Effector memory CD8-positive, alpha-beta T cell (primary cell): ENCODE measurements at places on chromosomes 16 and 17.
A peak's percentile ranks its signal among the peaks of the same experiment; 100 is the strongest.

- no peak for DNase-seq
Observed at GRCh38 chr16:14510939-14511799, 118.9 kb downstream of the PARN start.

DNA sequence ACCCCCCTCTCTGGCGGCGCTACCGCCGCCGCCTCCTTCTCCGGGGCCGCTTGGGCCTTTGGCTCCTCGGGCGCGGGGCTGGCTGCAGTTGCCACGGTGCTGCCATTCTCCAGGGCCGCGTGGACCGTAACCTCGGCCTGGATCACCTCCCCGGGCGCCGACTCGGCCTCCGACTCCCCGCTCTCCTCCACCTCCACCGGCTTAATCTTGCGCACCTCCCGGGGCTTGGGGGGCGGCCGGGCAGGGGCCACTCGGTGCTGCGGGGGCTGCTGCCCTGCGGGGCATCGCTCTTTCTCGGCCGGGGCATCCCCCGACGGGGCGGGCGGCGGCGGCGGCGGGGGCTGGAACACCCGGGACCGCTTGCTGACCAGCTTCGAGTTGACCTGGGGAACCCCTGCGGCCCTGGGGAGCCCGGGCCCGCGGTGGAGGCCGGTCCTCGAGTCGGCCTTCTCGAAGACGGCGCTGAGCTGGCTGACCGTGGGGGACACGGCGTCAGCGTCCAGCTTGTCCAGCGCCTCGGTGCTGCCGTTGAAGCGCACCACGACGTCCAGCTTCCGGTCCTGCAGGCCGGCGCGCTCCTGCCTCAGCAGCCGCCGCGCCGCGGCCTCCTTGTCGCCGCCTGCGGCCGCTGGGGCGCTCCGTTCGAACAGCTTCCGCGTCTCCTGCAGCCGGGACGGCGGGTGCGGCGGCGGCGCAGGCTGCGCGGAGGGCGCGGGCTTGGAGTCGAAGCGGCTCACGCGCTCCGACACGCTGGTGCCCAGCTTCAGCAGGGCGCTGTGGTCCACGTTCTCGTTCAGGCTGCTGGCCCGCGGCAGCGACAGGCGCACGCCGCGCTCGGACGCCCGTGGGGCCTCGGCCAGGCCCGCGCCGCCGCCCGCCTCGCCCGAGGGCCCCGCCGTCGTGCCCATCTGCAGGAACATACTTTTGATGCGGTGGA, 792 bp downstream of the PPP1R9B start:
- DNase-seq = peak; percentile 59

GRCh38 chr17:58229881-58230280, 8.5 kb upstream of the LPO start:
- DNase-seq = no peak

- DNase-seq = no peak
Observed at GRCh38 chr17:10022416-10022815, 117.3 kb upstream of the RCVRN start.

DNA sequence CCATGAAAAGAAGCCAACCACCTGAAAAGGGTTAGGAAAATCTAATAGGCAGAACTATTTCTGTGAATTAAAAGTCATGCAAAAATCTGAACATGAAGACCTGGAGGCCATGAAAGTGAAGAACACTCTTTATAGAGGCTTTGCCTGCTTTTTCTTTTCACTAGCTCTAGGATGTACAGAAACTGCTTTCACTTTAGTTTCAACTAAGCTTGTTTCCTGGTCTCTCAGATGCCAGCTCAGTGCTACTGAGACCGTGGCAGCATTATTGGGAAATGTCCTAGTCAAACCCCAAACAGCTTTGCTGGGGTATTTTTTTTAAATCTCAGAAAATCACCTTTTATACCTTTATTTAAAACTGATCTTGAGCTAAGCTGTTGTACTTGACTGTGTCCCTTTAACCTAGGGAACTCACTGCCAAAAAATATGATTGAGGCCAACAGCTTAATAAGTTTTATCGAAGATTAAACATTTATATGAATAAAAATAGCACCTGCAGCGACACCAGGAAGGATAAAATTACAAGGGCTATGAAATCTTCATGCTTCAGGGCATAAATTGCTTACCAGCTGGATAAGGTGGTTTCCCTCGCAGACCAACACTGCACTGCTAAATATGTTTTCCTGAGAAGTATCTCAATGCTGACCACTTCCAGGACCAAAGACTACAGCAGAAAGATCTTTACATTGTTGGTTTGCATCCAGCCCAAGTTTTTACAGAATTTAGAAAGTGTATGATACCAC, 621.8 kb upstream of the ZFHX3 start:
- DNase-seq = no peak

DNA sequence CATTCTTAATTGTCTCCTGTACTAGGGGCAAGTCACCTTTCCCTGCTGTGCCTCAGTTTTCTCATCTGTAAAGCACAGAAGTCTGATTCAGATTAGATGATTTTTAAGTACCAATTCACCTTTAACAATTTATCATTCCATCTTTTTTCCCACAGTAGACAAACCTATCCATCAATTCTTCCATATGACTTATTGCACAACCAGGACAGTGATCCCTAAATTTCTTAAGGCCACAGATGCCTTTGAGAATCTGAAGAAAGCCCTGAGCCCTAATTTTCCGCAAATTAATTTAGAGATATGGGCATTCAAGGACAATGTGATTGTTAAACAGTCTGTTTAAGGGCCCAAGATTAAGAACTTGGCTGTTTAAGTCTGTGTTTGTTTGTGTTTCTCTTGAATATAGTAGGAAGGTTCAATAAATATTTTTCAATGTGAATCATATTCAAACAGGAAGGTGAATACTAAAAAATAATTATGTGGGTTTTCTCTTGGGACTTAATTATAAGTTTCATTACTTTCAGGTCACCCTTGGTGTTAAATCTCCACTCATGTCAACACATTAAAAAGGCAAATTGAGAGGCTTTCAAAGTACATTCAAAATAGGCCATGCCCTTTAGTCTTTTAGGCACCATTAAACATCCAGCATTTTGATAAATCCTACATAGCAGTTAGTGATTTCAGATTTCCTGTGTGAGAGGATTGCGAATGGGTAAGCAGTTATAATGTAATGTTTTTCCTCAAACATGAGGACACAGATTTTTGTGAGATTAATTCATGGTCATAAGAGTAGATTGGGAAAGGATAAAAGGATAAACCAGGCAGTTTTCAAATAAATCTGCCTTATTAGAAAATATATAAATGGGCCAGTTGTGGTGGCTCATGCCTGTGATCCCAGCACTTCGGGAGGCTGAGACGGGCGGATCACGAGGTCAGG, 34.9 kb upstream of the MMD start:
- DNase-seq = no peak

DNA sequence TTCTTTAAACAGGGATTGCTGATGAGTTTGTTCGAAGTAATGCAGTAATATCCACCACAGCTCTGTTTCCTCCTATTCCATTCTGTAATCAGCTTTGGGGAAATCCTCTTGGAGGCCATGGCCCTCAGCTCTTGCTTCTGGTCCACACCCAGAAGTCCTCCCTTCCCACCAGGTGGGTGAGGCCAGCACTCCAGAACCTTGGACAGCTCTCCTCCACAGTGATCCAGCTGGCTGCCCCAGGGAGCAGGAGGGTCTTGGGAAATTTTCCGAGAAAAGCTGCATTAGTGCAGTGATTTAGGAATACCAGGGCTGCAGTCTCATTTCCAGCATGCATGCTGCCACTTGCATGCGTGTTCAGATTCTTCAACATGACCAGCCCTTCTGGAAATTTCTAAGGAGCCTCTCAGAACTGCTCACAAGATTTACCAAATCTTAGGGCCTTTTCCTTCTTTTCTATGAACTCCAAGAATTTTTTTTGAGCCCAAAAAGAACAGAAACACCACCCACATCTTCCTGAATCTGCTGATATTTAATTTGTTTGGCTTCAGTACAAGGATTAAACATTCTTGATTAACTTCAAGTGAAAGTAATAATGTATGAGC, 4.2 kb downstream of the SMPD3 start:
- no peak for DNase-seq

GRCh38 chr16:72313903-72314302, 141.9 kb upstream of the PMFBP1 start:
- DNase-seq = no peak

- no peak for DNase-seq
Observed at GRCh38 chr16:53433509-53433908, 762 bp upstream of the RBL2 start.

GRCh38 chr16:86229866-86230656, 280.3 kb upstream of the FOXF1 start:
- no peak for DNase-seq

GRCh38 chr17:42563543-42563942, 1.6 kb downstream of the COASY start:
- no peak for DNase-seq

DNA sequence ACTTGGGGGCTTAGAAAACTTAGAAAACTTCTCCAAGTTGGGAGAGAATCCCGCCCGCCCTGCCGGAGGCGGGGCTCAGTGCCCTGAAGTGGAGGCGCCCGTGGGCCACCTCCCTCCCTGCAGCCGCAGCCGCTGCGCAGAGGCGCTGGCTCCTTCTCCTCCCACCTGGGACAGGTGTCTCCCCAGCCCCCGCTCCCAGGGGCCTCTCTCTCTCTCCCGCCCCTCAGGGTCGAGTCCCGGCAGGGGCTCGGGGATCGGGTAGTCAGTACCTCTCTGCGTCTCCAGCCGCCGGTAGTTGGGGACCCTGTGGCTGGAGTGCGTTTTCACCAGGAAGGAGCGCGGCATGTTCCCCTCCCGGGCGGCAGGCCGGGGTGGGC, 257 bp downstream of the SNAI3 start:
- peak; percentile 31 for DNase-seq

DNA sequence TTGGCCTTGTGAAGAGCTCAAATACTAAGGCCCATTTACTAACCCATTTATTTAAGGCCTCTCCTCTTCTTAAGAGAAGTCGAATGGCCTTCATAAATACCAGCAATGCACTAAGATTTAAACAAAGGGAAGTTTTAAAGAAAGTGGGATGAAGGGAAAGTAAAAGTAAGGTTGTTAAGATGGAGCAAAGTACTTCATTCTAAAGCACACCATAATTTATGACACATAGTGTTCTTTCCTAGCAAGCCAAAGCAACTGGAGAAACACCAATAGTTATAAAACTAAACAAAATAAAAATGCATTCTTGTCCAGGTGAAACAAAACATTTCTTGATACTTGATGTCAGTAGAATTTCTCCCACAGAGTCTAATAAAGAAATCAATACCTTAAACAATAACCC, 27.9 kb downstream of the CDH11 start:
- DNase-seq = no peak

- no peak for DNase-seq
Observed at GRCh38 chr17:79622776-79623175, 11.9 kb upstream of the RBFOX3 start.

DNA sequence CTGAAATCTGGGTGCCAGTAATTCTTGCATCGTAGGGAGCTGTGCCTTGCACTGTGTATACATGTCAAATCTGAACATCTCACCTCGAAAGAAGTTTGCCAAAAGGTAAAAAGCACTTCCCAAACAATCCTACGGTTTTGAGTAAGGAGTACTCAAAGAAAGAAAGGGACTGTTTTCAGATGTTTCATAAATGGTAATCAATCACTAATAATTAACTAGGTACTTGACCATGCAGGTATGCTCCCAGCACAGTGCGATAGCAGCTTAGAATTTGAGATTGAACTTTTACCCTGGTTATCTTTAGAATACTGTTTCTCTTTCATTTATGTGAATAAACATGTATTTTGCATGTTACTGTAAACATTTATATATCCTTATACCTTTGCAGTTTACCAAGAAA, 39.0 kb downstream of the PRKCA start:
- no peak for DNase-seq

DNA sequence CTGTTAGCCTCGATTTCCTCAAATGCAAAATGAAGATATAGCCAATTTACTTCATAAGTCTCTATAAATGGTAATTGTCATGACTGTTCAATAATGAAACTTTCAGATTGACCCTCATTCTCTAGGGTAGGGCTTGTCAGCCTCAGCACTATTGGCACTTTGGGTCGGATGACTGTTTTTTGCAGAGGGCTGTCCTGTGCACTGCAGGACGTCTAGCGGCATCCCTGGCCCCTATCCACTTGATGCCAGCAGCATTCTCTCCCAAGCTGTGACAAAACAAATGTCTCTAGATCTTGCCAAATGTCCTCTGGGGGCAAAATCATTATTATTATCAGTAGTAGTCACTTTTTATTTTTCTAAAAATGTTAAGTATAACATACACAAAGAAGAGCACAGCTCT, 24.6 kb downstream of the CDH11 start:
- no peak for DNase-seq

DNA sequence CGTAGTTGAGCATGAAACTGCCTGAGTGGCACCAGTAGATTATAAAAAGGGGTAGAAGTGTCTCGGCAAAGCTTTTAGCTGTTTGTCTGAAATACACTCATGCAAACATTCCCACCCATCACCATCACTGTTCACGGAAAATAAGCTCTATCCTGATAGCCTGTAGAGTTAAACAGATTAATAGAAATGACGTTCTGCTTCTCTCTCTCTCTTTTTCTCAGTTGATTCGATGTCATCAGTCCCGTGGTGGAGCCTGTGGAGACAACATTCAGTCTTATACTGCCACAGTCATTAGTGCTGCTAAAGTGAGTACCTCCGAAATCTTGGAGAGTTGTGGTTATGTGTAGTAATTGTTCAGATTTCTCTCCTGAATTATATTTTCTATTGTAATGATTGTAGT, 224.7 kb downstream of the BCAS3 start:
- DNase-seq = no peak

DNA sequence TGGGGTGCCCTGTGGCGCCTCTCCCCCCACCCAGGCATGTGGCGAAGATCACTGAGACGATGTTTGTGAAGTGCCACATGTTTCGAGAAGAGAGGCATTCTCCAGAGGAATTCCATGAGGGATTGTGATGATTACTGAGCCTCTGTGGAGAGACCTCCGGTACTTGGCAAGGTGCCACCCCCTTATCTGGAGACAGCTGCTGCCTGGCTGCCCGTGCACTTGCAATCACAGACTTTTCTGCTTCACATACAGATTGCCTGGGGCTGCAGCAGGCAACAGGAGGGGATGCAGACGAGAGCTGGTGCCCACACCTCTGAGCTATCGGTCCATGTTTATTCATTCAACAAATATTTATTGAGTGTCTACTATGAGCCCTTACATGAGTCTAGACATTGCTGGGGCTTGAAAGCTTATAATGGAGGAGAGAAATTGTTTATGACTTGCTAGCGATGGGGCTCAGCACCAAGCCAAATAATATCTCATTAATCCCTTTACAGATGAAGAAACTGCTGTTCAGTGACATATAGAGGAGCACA, 317.2 kb upstream of the ZFHX3 start:
- no peak for DNase-seq
